Esophagus squamous epithelium (tissue), 5 donors: ENCODE measurements at places on chromosomes 2 and 18.
A peak's percentile ranks its signal among the peaks of the same experiment; 100 is the strongest.

GRCh38 chr2:9003616-9004337 is at the start of gene MBOAT2:
MBOAT2 (minus strand) TSS chr2:9003684; CDS start chr2:9003614, 70 bp downstream.
- DNase-seq: no peak

- DNase-seq: no peak
Measured at GRCh38 chr2:200943527-200944105, 19.8 kb downstream of the ORC2 start.

DNA sequence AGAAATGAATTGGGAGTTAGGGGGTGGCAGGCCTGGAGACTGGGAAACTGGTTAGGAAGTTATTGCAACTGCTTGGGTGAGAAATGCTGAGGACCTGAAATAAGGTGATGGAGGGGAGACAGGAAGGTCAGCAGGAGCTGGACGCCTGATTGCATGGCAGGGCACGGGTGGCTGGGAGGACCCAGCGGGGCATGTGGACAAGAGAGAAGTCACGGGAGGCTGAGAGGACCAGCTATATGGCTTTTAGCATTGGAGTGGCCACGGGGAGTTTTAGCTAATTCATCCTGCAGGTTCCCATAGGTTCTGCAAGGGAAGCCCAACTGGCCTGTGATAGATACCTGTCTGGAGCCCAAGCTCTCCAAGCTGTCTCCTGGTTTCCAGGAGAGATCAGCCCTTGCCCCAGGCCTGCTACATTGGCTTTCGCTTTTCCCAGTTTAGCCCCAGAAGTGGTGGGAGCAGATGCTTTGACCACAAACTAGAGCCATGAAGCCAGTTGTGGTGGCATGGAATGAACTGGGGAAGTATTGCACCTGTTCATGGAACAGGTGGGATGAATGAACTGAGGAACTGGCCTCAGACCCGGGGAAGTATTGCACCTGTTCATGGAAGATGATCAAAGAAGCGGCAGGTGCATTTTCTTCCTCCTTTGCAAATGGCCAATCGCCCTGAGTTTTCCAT is 93.6 kb upstream of the TAF1B start:
- no peak for DNase-seq

DNA sequence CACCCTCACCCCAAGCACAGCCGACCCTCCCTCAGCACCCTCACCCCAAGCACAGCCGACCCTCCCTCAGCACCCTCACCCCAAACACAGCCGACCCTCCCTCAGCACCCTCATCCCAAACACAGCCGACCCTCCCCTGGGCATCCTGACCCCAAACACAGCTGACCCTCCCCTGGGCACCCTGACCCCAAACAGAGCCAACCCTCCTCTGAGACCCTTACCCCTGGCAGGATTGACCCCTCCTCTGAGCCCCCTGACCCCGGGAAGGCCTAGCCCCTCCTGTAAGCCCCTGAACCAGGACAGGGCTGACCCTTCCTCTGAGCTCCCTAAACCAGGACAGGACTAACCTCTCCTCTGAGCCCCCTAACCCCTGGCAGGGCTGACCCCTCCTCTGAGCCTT is 84.4 kb upstream of the RAB6C start:
- no peak for DNase-seq

GRCh38 chr2:191019376-191019775 is 5.4 kb upstream of the STAT1 start:
- no peak for DNase-seq

DNA sequence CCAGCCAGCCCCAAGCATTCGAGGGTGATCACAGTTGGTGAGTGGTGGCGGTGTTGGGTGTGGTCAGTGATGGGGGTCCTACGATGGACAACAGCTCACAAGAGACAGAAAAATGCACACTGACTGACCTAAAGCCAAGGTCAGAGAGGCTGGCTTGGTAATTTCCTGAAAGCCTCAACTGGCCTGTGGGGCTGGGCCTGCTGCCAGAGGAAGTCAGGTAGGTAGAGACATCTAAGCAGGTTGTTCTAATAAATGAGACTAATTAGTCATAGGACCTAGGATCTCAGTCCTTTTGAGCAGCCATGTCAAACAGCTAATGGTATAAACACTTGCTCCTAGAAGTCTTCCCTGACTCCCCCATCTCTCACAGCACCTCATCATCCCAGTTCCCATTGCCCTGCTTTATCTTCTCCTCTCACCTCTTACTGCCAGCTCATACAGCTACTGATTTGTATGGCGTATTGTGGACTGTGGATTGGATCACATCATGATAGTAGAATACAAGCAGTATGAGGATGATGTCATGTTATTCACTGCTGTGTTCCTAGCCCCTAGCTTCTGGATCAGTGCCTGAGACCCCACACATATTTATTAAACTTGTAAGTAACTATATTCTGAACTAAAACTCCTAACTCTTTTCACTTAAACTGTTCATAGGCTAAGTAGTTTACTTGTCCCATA is 262.9 kb upstream of the KLHL29 start:
- DNase-seq: no peak

DNA sequence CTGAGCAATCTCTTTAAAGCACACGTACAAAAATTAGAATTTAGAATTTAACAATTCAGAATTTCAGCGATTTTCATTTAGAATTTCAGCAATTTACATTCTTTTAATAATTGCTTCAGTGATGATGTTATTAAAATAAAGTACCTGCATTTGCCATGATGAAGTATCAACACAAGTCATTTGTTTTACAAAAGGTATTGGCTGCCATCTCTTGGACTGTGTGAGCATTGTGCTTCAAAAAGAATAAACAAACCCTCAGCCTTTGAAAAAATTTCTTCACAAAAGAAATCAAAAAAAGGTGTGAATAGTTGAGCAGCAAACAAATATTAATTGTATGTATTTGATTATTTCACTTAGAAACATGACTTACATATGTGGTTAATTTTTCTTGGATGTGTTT is 27.1 kb upstream of the ZC3H15 start:
- no peak for DNase-seq

GRCh38 chr2:210623506-210623905 is 67.1 kb downstream of the CPS1 start:
- DNase-seq: no peak

- no peak for DNase-seq
Measured at GRCh38 chr2:101653469-101653868, 44.0 kb upstream of the MAP4K4 start.

DNA sequence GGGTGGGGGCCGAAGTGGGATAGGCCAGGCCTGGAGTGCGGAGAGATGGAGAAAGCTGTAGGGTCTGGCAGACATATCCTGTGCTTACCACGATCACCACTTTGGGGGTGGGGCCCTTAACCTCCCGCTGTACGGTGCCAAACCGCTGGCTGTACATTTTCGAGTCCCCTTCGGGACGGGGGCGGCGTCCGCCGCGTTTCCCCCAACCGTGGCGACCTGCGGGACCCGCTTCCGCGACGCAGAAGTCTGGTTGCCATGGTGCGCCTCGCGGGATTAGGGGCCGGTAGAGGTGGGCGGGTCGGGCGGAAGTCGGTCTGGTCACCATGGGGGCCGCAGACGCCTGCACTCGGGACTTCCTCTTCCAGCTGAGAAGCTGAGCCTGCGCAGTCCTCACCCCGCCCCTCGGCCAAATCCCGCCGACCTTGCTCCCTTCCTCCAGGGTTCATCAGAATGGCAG is at the start of gene CFAP53:
CFAP53 (minus strand) TSS at position 248 of the 457 bp plus-strand sequence; CDS start at position 157, 91 bp downstream.
- DNase-seq: peak; percentile 80

- no peak for DNase-seq
Measured at GRCh38 chr18:49934457-49934856, 121.1 kb upstream of the ACAA2 start.

- DNase-seq: no peak
Measured at GRCh38 chr2:12106440-12107080, 360.1 kb downstream of the LPIN1 start.

DNA sequence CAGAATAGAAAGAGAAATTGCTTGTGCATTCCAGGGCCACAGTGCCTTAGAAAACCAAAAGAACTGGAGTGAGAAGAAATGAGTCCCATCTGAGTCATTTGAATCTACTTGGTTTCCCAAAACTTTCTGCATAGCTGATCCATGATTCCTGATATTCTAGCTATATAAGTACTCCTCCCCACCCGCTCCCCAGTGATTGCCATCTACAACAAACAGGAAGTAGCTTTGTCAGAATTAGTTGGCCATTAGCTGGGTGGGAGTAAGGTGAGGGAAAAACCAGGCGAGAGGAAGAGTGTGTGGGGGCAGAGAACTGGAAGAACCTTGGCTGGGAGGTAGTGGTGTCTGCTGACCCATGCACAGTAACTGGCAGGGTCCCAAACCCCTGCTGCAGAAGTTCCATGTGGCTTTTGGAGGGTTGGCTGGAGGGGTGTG is 122.1 kb downstream of the ACAA2 start:
- DNase-seq: no peak

- DNase-seq: no peak
Measured at GRCh38 chr2:229952256-229952835, 30.0 kb downstream of the FBXO36 start.

GRCh38 chr2:16632598-16632997 is 33.0 kb downstream of the CYRIA start:
- no peak for DNase-seq

DNA sequence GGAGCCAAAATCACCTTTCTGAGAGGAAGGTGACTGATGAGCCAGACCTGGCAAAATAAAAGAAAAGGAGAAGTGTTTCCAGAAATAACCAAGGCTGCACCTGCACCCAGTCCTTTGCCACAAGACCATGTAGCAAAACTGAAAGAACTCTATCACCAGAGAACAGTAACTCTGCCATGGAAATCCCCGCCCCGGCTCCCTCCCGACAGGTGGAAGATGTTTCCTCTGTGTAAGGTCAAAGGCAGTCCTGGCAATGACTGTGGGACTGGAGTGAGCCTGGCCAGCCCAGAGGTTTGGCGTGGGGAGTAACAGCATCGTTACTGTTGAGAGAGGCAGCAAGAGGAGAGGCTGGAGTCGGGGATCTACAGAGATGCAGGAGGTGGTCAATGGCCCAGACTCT is 42.3 kb downstream of the SPRED2 start:
- DNase-seq: no peak

DNA sequence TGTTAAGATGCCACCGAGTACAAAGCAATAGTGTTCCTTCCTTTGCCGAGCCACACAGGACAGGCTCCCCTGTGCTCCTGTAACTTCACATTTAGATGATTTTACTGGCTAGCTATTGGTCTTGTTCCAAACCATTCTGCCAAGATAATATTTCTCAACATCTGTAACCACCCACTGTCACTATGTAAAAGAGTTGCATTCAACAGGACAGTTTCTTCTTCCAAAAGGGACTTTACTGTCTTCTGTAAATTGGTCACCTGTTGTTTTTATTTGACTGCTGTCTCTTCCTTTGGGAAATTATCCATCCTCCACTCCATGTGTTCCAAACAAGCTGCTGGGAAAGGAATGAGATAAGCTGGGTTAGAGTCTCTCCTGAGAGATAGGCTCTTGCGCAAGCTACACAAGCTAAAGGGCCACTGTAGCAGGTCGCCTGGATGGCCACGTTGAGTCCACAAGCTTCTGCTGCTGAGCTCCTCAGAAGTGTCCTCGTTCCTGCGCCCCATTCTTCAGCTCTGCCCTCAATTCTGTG is 14.4 kb upstream of the BZW1 start:
- no peak for DNase-seq

DNA sequence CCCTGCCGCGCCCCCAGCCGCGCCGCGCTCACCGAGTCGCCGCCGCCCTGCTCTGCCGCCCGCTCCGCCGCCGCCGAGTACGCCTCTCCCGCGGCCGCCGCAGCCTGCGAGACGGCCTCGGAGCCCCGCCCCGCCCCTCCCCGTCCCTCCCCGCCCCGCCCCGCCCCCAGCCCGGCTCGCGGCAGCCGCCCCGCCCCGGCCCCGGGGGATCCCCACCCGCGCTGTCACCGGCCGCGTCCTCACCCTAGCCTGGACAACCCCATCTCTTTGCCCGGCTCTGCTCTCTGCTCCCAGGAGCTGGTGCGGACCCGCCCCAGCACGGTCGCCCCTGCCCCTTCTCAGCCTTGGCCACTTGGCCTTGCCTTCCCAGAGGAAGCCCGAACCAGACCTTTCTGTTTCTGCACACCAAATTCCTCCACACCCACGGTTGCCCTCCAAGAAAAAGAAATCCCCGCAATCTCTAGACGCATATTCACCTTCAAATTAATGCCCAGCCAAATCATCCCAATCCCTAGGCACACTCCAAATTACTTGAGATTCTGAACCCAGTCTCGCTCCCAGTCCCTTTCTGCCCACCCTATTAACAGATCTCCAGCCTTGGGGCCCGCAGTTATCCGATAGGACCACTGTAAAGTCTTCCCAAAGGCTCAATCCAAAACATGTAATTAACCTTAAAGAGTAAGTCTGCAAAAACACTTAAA is at the start of gene CYRIA:
CYRIA (minus strand) TSS at position 87 of the 701 bp plus-strand sequence. CDS start 77,715 bp downstream, outside the sequence.
- no peak for DNase-seq

GRCh38 chr2:86337244-86337835 is at the start of gene REEP1:
REEP1 (minus strand) TSS chr2:86337626; CDS start chr2:86337510, 116 bp downstream.
- no peak for DNase-seq

DNA sequence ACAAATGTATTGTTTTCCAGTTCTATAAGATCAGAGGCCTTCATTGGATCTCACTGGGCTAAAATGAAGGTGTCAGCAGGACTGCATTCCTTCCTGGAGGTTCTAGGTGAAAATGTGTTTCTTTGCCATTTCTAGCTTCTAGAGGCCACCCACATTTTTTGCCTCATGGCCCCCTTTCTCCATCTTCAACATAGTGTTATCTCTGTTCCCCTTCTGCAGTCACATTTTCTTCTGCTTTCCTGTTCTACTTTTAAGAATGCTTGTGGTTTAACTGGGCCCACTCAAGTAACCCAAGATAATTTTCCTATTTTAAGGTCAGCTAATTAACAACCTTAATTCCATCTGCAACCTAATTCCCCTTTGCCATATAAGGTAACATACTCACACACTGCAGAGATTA is 36.1 kb downstream of the METTL21A start:
- no peak for DNase-seq

- DNase-seq: no peak
Measured at GRCh38 chr2:188450732-188451483, 159.2 kb downstream of the GULP1 start.

DNA sequence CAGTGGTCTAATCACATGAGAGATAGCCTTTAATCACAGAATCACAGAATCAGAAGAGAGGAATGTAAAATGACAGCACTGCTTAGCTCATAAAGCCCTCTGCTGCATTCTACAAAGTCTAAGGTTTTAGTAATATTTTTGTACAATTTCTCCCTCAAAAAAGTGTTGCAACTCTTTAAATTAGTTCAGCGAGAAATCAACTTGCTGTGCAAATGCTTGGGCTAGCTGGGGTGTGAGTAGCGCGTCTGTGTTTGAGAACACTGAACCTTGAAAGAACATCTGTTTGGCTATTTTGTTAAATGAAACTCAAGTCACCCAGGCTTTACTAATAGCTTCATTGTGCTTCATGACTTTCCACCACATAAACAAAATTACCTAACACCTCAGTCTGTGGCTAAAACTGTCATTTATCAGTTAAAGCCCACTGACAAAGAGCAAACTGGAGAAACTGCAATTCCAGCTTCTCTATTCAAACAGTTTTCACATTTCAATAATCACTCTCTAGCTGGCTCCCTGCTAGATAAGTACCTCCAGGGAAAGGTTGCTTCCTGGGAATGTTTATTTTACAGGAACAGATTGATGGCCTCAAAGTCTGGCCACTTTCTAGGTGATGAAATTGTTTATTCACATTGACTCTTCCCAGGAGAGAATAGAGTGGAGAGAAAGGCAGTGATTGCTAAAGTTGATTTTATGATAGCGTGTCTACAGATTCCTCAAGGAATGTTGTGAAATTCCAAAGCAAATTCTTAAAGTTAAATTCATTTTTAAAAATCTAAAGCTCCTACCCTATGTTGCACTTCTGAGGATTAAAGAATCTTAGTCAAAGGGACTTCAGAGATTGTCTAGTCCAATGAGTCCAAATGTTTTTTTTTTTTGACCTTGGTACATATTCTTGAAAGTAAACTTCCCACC is 36.0 kb upstream of the STAT1 start:
- DNase-seq: no peak
